ENCODE measurements at places on chromosomes 12 and 14.

- DNase-seq, result no peak
Measured at GRCh38 chr12:132761032-132761920, at the start of gene ANKLE2. Gene ANKLE2, minus strand, starts transcription at chr12:132761832. Its CDS starts 34 bp downstream, at chr12:132761798.

DNA sequence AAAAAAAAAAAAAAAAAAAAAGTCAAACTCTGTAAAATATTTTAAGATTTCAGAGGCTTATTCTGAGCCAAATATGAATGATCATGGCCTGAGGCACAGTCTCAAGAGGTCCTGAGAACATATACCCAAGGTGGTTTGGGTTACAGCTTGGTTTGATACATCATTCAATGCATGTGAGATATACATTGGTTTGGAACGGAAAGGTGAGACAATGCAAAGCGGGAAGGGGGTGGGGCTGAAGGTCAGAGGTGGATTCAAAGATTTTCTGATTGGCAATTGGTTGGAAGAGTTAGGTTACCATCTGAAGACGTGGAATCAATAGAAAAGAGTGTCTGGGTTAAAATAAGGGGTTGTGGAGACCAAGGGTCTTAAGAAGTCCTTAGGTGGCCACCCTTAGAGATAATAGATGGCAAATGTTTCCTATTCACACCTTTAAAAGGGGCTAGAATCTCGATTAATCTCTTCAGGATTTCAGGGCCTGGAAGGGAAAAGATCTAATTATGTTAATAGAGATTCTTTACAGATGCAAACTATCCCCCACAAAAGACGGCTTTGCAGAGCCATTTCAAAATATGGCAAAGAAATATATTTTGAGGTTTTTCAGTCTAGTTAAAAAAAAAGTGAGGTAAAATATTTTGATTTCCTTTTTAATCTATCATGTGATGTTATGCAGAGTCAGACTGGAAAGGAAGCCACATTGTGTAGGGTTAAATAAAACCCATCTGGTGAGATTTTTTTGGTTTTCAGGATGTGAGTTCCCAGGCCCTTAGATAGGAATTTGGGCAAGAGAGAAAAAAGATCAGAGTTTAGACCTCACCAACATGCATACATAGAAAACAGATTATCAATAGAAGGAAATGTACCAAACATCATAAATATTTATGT lies 173.8 kb upstream of the CNOT2 start:
- DNase-seq, result no peak

DNA sequence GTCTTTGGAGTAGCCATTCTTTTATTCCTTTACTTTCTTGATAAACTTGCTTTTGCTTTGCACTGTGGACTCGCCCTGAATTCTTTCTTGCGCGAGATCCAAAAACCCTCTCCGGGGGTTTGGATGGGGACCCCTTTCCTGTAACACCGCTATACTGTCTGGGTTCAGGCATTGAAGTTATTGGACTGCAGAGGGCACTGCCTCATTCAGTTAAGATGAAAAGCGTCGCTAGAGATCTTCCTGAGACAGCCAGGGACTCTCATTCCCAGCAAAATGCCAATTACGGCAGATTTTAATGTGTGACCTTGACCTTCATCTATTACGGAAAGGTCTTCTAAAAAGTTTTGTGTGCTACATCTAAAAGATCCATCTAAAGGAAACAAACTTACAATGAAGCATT lies 17.3 kb upstream of the RIMKLB start:
- DNase-seq, result no peak

DNA sequence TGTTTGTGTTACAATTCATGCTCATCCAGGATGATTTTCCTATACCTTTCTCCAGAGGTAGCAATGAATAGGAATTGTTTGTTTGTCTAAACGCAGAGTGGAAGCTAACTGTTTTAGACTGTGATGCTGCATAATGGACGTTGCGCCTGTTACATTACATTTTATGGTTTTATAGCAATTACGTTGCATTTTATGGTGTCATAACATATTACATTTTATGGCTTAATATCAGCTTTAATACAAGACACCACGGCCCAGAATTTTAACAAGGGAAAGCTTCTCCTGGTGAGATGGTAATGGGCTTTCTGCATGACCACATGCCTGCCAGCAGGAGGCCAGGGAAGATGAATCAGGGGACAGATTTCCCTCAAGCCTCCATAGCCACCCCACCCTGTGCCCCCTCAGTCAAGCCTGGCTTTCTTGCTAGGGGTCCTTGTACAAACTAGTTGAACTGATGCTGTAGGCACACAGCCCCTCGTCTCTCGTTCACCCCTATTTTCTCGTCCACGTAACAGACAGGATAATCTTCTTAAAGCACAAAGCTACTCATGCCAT lies 56.5 kb downstream of the HSPB8 start:
- no peak for DNase-seq

GRCh38 chr14:28163233-28163632 lies 603.4 kb upstream of the FOXG1 start:
- DNase-seq, result no peak

- DNase-seq, result no peak
Measured at GRCh38 chr12:2893007-2893406, 2.3 kb downstream of the TULP3 start.

DNA sequence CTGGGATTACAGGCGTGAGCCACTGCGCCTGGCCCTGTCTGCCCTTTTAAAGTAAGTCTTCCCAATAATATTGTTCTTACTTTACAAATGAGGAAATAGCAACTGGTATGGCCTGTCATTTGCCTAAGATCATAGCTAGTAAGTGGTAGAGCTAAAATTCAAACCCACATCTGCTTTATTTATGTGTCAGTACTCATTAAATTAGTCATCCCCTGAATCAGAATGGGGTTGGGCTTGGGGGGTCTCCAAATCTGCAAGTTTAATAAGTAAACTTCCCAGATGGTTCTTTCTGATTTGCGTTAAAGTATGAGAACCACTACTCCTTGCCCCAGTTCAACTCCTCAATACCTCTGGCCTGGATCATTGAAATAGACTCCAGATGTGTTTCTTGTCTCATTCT lies 96.2 kb downstream of the FAR2 start:
- no peak for DNase-seq

GRCh38 chr12:63826006-63826585 lies 18.4 kb upstream of the SRGAP1 start:
- DNase-seq, result no peak

- DNase-seq, result no peak
Measured at GRCh38 chr12:1890810-1891209, 27.6 kb downstream of the CACNA2D4 start.

- no peak for DNase-seq
Measured at GRCh38 chr12:71392521-71393145, 47.0 kb upstream of the LGR5 start.

- no peak for DNase-seq
Measured at GRCh38 chr14:52923902-52924575, 26.8 kb downstream of the FERMT2 start.

All from thoracic aorta (tissue), 2 donors.